Purkinje cell (primary cell): ENCODE measurements at places on chromosomes 6 and 20. TPM values are rescaled to one million over a fixed set of nuclear protein-coding genes. Genes with fewer than 3 reads are reported as not detected.

The BTN2A1 gene
- polyA plus RNA-seq, result 35.6 and 42.9 TPM in 2 replicates

The FUT9 gene
- polyA plus RNA-seq, result 10.7 and 17.0 TPM in 2 replicates

The HFE gene
- 1.9 TPM in 1 of 2 replicates, not detected in the other for polyA plus RNA-seq

The STMND1 gene
- polyA plus RNA-seq, result 0.79 TPM in 1 of 2 replicates, not detected in the other

The SFTA2 gene
- not detected in 2 replicates for polyA plus RNA-seq
